ENCODE measurements at places on chromosomes 7 and 10.

GRCh38 chr7:108335269-108335918 lies 120.8 kb downstream of the NRCAM start:
- no peak for DNase-seq

DNA sequence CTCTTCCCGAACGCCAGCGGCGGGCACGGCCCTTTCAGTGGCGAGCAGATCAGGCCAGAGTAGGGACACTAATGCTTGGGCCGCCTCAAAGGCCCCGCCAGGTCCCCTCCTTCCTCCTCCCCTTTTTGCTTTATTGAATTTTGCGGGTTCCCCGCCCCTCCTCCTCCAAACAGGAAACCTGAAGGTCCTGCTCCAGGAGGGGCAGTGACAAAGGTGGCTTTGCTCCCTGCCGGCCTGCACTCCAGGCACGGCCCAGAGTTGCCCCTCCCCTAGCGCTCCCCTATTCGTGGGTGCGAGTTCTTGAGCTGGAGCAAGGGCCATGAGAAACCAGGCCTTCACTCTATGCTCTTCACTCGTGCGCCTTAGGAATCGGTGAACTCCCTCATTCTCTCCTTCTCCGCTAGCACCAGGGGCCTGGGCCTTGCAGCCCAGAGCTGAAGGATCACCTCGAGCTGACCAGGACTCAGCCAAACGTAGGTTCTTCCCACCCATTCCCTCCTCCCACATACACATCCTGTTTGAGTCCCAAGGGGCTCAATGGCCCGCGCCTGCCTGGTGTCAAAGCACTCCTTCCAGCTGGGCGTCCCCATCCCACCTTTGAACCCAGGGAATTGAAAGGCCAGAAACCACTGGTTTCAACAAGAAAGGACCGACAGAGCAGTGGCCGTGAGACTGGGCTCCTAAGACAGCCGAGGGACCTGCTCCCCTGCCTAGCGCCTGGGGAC lies 619 bp upstream of the HOXA6 start:
- DNase-seq: no peak

- no peak for DNase-seq
Observed at GRCh38 chr7:41567031-41567730, 135.7 kb downstream of the INHBA start.

GRCh38 chr7:157411580-157411979 lies 74.8 kb downstream of the DNAJB6 start:
- no peak for DNase-seq

DNA sequence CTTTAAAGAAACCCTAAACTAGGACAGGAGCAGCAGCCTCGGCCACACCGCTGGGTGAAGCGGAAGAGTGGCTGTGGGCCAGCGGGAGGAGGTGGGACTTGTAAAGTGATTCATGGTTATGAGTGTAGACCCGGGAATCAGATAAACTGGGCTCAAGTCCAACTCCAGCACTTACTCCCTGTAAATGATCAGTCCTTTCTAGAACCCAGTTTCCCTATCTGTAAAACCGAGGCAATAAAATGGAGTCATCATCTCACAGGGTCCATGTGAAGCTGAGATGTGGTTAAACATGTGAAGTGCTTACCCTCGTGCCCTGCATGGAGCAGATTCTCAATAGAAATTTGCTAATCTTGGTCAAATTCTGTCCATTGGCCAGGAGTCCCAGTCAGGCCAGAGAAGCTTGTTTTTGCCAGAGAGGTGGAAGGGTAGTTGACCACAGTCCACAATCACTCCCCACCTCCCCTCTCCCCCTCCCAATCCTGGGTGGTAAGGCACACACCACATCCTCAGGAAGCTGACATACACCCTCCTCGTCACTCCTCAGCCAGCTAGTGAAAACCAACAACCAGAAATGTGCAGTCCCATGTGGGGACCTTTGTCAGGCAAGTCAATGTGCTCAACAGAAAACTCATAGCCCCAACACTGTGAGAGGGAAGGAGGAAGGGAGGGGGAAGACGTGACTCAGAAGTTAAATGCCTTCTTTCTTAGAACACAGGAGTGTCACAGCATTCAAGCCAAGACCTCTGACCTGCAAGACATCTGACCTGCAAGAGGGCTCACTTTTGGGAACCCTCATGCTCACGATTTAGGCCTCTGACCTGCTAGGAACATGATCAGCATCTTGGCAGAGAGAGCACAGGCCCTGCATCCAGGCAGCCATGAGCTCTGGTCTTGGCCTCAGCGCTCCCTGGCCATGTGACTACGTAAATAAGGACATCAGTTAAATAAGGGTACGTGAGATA lies 145.1 kb downstream of the PLXNA4 start:
- DNase-seq: no peak

DNA sequence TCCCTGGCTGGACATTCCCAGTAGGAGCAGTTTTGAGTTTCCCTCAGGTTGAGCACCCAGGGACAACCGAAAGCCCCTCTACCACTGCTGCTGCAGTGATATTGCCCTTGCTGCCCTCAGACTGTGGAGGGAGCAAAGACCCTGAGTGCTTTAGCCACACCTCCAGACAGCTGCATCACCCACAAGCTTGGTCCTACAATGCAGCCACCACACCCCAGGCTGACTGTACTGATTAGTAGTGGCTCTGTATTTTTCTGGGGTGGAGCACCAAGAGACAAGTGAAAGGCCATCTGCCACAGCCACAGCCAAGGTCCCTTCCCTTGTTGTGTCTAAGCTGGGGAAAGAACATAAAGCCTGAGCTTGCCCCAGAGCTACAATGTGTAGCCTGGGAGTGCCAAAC lies 789.9 kb downstream of the PCDH15 start:
- no peak for DNase-seq

DNA sequence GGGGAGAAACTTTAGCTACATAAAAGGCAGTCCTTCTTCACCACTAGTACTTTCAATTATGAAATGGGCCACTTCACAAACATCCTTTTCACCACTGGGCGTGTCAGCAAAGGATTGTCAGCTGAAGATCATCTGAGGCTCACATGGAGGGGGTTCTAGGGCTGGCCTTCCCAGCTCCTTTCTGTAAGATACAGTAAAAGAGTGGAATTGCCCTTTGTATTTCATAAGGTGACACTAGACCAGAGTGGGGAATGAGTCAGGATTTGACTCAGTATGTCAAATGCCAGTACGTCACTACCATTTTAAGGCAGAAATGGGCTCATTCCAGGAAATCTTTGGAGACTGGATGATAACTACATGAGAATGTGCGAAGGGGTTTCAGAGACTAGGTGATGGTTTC lies 21.2 kb upstream of the BLOC1S2 start:
- no peak for DNase-seq

DNA sequence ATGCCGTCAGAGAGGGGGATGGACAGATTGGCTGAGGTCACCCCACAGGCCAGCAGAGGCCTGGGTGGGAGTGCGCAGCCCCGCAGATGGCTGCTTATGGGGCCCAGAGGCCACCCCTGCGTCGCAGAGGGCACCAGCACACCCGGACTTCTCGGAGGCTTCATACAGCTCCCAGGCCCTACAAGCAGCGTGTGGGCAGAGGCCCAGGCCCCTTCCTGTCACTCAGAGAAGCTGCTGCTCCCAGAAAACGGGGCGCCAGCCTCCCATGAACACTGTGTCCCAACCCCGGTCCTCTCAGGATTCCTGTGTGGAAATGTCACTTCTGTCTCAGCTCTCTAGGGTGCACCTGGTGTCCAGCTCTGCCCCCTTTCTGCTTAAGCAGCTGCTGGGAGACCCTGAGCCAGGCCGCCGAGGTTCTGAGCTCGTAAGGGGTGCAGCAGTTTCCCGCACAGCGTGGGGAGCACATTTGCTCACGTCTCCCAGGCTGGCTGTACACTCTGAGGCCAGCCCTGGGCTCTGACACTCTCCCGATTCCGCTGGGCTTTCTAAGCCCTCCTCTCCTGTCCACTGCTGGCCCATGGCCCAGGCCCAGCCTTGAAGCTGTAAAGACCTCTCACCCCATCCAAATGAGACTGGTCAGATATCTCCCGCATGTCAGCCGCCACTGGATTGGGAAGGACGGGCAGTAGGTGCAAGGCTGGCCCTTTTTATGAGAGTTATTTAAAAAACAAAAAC lies 6.8 kb downstream of the GPR146 start:
- no peak for DNase-seq

GRCh38 chr7:23594879-23595604 lies 2.1 kb upstream of the CCDC126 start:
- DNase-seq: no peak

DNA sequence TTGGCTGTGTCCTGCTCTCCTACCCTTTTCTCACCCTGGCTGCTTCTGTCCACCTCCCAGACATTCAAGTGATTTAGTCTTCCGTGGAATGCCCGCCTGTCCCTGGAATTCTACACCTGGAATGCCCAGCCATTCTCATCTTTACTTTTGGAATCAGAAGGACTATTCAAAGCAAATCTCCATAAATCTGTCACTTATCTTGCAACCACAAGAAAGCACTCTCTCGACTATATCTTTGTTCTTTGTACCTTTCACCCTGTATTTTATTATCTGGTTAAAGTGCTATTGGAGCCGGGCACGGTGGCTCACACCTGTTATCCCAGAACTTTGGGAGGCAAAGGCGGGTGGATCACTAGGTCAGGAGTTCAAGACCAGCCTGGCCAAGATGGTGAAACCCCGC lies 79.3 kb upstream of the KMT2E start:
- DNase-seq: no peak

GRCh38 chr10:88401671-88402347 lies 181.3 kb downstream of the RNLS start:
- no peak for DNase-seq

DNA sequence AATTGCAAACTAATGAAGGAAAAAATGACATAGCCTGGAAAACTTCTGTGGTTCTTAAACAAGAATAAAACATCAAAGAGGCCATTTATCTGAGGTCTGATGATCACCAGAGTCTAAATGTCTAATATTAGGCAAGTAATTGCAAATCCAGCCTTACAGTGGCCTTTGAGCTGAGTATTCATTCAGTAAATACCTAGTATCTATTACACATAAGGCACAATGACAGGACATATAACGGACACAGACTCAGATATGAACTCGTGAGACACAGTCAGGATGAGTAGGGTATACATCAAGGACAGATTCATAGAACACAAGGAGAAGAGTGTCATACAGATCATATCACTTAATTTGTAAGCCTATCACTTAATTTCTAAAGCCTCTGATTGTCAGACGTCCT lies 16.8 kb downstream of the GPAM start:
- no peak for DNase-seq

DNA sequence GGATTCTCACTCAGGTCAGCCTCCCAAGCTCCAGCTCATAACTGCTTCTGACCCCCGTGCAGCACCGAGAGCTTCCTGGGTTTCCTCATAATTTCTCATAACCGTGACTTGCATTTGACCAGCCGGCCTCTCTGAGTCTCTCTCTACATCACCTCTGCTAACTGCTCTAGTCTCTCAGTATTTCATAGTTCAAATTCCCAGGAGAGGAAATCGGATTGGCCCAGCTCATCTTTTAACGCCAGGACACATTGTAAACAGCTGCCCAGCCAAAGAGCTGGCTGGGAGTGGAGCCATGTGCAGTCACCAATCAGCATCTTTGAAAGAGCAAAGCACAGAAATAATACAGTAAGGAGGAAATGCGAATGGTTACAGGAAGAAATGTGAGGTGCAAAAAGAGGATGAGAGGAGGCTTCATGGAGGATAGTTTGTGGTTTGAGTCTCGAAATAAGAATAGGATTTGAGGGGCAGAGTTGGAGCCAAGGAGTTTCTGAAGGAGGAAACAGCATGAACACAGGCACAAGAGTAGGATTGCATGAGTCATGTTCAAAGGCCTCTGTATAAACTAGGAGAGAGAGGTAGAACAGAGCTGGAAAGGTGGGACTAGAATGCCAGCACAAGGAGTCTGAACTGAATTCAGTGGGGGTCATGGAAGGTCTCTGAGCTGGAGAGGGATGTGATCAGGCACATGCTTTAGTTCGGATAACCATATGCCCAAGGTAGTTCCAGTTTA lies 15.2 kb upstream of the LBX1 start:
- no peak for DNase-seq

GRCh38 chr10:101565936-101566332 lies 22.1 kb downstream of the POLL start:
- DNase-seq: no peak

DNA sequence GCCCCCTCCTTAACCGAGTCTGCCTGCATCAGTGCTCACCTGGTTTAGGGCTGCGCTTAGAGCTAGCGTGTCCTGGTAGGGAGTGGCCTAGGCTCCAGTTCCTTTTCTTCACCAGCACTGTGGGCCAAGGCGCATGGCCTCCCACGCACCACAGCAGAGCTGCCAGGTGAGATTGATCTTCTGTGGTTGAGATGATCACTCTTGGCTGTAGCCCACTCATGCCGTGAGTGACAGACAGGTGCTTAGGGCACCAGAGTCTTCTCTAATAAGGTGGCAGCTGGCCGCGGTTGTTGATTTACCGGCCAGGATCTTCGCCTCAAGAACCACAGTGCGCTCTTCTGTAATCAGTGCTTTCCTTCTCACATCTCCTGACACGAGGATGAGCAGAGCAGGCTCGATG lies 157.2 kb upstream of the INSYN2A start:
- DNase-seq: no peak

GRCh38 chr7:144508702-144509101 lies 105.2 kb upstream of the NOBOX start:
- DNase-seq: no peak

DNA sequence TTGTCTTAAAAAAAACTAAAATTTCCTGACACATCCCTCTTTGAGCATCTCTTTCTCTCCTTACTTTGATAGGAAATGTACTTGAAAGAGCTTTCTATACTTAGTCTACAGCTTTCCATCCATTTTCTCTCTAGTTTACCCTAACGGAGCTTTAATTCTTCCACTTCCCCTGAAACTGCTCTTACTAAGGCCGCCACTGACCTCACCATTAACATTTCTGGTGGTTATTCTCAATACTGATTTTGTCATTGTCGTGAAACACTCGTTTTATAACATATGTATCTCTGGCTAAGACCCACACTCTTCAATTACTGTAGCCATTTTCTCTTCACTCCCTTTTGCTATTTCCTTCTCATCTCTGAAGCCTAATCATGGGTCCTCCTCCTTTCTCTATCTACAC lies 262.0 kb upstream of the FERD3L start:
- no peak for DNase-seq

DNA sequence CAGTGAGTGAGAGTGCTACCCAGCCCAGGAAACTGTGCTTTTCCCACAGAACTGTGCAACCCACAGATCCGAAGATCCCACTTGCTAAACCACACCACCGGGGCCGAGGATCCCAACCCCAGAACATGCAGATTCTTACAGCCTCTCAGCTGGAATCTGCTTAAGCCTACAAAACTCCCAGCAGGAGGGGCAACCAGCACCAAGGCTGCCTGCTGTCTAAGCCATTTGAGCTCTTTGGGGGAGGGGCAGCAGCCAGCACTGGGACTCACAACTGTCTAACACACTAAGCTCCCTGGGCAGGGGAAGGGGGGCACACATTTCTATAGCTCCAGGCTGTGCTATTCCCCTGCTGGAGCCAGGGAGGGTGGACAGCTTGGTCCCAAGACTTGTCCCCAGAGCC lies 529.9 kb downstream of the XPNPEP1 start:
- no peak for DNase-seq

GRCh38 chr10:44292390-44293002 lies 92.4 kb downstream of the CXCL12 start:
- DNase-seq: no peak

DNA sequence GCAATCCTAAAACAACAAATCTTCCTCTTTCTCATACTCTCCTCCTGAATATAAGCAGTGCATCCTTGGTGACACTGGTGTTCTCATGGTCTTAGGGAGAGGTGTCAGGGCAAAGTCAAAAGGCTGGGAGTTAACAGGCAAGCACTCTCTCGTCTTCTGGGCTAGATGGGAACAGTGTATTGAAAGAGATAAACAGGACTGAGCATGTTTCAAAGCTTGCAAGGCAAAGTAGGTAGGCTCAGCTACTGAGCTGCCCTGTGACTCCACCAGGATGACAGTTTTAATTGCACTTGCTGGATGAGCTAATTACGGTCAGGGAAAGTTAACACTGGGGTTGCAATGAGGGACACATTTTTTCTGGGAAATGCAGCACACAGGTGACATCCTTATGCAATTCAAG lies 554.9 kb upstream of the NRP1 start:
- no peak for DNase-seq

Measured in keratinocyte (primary cell).